ENCODE measurements at places on chromosomes 5 and 9.

DNA sequence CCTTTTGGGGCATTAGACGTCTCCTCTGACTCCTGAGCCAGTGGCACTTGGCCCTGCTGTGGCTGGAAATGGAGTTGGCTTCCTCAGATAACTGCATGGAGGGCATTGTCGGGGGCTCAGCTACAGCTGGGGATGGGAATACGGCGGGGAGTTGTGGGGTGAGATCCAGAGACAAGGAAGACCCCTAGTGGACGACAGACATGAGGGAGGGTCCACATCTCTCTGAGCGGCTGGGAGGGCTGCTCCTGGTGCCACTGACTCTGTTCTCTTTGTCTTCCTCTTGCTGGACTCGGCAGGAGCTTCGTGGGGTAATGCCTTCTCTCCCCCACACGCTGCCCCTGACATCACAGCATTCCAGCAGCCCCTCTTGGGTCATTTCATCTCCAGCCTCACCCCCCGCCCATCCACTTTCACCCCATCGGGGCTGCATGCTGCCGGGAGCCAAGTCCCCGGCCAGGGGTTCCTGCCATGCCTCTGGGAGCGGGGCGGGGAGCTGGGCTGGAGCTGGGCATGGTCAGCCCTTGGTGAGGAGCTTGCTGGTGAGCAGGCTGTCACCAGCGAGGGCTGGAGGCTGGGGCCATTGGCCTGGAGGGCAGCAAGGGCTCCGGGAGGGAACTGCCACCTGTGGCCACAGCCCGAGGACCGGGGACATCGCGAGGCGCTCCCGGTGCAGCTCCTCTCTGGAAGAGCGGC lies 172.3 kb downstream of the CACNA1B start:
- no peak for DNase-seq

DNA sequence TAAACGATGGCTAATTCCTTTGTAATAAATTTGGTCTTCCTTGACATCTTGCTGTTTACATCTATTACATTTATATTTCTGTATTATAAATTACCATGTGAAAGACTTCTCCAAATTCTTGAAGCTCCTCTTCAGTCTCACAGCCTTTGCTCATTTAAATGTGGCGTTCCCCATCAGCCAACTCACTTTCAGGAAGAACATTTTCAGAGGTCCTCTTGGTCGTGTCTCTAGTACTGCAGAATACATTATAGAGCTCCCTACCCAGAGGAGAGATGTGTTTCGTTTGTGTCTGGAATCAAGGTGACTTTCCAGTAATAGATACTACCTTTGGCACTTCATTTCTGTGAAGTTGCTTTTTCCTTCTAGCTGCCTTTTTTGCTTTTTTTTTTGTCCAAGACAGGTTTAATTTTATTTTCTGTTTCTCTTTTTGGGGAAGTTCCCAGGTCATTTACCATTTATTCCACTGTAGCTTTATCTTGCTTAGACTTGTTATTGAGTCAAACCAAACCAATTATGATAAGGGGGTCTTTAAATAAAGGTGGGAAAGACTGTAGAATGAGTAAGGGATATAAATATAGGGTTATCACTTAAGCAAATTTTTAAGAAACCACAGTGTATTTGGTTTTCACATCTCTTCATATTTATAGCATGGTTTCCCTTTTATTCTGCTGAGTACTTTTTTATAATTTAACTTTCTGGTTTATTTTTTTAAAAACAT lies 12.8 kb downstream of the UBE2B start:
- no peak for DNase-seq

DNA sequence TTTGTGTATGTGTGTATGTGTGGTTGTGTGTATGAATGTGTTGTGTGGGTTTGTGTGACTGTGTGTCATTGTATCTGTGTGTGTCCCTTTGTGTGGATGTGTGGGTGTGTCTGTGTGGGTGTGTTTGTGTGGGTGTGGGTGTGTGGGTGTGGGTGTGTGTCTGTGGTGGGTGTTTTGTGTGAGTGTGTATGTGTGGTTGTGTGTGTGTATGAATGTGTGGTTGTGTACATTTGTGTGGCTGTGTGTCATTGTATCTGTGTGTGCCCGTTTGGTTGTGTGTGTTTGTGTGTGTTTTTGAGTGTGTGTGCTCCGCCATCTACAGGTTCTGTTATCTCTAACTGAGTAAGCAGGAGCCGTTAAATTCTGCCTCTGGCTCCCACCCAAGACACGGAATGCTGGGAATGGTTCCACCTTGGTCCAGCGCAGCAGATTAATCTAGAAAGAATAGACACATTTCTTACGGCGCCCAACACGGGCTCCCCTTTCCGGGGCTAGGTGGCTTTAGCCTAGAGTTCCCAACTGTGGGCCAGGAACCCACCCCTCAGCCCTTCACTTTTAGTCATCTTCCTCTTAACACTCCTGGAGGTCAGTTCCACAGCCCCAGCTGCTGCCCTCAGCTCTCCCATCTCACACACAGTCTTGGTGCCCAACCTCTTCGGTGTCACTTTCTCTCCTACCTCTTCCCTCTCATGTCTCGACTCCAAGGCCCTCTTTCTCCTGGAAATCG lies 197.1 kb downstream of the TTLL11 start:
- DNase-seq, result no peak

DNA sequence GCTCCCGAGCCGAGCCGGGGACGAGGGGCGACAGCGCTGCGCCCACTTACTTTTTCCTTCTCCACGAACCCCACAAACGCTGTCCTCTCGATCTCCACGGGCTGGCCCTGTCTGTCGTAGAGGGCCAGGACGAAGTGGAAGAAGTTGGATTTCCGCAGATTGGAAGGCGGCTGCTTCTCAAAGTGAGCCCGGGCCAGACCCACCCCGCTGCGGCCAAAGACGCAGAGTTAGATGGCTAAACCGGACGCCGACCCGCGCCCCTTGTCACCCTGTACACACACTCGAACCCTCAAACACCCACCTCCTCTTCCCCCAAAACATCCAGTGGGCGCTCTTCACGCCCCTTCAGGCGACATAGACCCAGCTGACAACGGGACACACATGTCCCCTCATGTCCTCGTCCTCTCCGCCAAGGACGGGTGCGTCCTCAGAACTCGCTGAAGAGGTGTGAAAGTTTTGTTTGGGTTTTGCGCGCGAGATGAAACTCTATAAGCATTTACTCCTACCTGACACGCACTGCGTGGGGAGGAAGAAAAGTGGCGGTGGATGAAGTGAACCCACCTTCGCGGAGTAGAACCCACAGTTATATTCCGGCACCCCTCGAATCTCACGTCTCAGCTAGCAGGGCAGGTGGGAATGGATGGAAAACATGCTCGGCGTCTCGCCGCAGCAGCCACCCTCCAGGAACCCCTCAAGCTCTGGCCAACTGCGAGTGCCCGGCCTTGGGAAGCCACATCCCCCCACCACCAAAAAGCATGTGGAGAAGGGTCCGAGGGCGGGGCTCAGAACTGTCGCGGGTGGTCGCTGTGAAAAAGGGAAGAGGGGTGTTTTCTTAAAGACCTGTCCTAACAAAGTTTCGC lies 2.6 kb downstream of the EBF1 start:
- no peak for DNase-seq

GRCh38 chr9:101093620-101094019 lies 65.1 kb downstream of the PLPPR1 start:
- no peak for DNase-seq

DNA sequence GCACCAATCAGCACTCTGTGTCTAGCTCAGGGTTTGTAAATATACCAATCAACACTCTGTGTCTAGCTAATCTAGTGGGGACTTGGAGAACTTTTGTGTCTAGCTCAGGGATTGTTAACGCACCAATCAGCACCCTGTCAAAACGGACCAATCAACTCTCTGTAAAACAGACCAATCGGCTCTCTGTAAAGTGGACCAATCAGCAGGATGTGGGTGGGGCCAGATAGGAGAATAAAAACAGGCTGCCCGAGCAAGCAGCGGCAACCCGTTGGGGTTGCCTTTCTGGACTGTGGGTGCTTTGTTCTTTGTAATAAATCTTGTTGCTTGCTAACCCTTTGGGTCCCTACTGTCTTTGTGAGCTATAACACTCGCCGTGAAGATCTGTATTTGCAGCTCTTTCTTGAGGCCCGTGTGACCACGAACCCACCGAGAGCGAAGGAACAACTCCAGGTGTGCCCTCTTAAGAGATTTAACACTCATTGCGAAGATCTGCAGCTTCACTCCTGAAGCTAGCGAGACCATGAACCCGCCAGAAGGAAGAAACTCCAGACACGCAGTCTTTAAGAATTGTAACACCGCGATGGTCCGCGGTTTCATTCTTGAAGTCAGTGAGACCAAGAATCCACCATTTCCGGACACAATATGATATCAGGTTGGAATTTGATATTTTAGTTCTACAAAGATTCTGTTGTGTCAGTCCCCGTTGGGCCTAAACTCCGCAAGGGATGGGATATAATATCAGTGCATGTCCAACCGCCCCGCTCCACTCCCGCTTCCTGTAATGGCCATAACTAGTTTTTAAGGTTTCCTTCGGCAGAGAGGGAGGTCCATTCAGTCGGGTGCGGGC lies 740 bp upstream of the TRMT10B start:
- DNase-seq, result no peak

GRCh38 chr9:110912419-110913291 lies 125.6 kb downstream of the LPAR1 start:
- DNase-seq, result no peak

DNA sequence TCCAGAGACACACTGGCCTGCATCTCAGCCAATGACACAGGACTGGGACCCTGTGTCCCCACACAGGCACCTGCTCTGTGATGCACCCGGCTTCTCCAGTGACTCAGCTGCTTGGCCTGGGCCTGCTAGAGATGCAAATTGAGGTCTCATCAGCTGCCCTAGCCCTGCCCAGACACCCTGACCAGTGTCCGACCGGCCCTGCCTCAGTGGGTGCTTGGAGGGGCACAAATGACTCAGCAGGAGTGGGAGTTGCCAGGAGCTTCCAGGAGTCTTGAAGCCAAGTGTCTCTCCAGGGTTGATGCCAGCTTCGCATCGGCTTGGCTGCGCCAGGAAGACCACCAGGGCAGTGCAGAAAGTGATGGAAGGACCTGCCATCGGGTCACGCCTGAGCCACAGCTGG lies 148.2 kb downstream of the ICE1 start:
- no peak for DNase-seq

GRCh38 chr9:107588393-107588792 lies 98.8 kb upstream of the KLF4 start:
- no peak for DNase-seq

- DNase-seq, result no peak
Observed at GRCh38 chr5:52015760-52016159, 632.5 kb downstream of the ISL1 start.

DNA sequence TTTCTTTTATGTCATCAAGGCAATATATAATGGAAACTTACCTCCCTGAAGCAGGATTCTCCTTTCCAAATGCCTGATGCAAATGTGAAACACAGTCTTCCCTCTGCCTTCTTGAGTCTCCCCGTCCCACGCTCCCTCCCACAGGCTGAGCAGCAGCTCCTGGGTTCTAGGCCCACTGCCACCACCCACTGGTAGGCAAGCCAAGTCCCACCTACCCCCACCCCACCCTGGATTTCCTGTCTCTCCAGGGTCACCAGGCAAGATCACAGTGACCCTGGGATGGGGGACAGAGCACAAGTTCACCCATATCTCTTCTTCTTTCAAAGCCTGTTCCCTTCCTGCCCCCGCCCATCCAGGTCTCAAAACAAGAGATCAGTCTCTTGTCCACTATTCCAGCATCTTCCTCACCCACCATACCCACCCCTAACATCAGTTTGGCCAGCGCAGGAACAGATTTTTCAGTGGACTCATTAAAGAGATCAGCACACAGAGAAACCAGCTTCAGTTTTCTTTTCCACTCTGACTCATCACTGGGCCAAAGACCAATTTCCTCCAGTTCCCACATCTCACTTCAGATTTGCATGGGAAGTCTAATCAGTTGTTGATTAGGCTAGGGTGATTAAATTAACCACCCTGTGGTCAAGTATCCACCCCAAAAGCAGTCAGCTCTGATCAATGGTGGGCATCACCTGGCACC lies 151.5 kb downstream of the ACTL7B start:
- DNase-seq, result no peak

GRCh38 chr5:132424167-132424880 lies 54.8 kb downstream of the SLC22A5 start:
- DNase-seq, result no peak

DNA sequence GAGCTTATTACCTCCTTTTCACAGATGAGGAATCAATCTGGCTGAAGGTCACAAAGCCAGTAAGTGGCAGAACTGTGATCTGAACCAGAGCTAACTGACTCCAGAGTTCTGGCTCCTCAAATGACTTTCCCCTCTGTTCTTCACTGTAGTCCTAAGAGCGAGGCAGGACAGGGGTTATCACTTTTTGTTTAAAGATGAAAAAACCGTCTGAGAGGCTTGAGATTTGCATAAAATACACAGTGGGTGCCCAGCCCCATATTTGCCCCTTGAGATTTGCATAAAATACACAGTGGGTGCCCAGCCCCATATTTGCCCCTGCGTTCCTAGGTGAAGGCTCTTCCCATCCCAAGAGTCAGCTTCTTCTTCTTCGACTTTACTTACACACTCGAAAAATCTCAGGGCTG lies 667 bp downstream of the FBXO10 start:
- no peak for DNase-seq

GRCh38 chr5:56647099-56647850 lies 168.1 kb upstream of the MAP3K1 start:
- DNase-seq, result no peak

DNA sequence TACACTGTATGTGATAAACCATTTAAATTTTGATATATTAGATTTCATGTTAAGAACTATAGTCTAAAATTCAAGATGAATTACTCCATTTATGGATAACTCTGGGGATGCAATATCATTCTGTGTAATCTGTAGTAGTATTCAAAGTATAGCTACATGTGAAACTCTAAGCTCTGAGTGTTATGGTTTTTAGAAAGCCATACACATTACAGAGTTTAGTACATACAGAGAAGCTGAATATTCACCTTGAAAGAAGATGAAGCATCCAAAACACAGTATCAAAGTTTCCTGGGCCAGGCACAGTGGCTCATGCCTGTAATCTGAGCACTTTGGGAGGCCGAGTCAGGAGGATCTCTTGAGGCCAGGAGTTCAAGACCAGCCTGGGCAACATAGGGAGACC lies 25.0 kb downstream of the ABHD17B start:
- no peak for DNase-seq

- no peak for DNase-seq
Observed at GRCh38 chr9:131992906-131993657, 86.6 kb downstream of the MED27 start.

GRCh38 chr9:3281399-3281798 lies 244.4 kb downstream of the RFX3 start:
- no peak for DNase-seq

- DNase-seq, result no peak
Observed at GRCh38 chr5:64301566-64301965, 135.9 kb downstream of the RNF180 start.

All from activated naive CD4-positive, alpha-beta T cell (primary cell).